ENCODE measurements at places on chromosomes 3 and 15. TPM values are rescaled to one million over a fixed set of nuclear protein-coding genes. Genes with fewer than 3 reads are reported as not detected.
A peak's percentile ranks its signal among the peaks of the same experiment; 100 is the strongest.

The GPR149 gene
- total RNA-seq, result not detected

The ZSCAN29 gene
- total RNA-seq, result 19.5 TPM

The POPDC2 gene
- total RNA-seq, result 6.9 TPM

The COLQ gene
- total RNA-seq, result 1.8 TPM

The LRRC2 gene
- total RNA-seq, result 2.0 TPM

The RLBP1 gene
- not detected for total RNA-seq

DNA sequence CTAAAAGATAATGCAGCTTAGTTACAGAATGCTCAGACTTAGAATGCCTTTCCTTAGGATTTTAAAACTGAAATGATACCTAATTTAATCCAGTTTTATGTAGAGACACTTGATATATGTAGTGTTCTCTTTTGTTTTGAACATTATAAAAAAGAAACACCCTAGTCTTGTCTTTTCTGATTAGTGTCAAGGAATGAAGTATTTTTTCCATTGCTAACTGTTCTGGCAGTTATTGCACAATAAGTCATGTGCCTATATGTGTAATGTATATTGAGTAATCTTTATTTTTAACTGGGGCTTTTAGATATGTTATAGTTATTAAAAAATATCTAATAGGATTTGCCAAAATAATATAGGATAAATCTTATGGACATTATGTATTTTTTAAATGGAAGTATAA, 4.5 kb downstream of the ARL8B start:
- no peak for DNase-seq

GRCh38 chr15:78950902-78951840, 6.3 kb upstream of the CTSH start:
- DNase-seq, result no peak

- no peak for DNase-seq
These were observed 281.2 kb upstream of the THBS1 start for GRCh38 chr15:39299486-39300267.

DNA sequence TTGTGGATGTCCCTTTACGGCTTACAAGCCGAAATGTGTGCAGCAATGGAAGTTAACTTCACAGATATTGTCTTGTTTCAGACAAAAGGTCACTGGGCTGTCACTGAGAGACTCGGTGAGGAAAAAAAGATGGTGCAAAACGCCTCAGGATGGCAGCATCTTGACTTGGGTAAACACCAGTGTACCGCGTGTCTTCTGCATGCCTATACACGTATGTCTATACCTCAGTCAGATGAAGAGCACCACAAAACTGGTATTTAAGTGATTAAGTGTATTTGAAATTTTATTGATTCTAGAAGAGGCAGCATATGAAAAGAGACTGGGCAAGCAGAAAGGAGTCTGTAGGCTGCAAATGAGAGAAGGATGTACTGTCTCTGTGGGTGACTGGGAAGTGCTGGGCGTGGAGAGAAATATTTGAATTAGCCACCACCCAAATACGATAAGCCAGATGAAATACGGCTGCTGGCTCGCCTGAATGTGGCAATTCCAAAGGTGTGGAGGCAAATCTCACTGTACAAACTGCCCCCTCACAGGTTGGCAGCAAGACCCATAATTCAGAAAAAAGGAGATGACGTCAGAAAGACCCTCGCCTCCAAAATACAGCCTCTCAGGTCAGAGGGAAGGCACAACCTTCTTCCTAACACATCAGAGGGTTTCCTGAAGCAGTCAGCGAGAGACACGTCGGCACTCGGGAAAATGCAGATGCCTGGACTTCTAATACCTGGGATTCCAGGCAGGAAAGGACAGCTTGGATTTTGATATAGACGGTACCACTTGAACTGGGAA, 53.4 kb upstream of the NEO1 start:
- no peak for DNase-seq

DNA sequence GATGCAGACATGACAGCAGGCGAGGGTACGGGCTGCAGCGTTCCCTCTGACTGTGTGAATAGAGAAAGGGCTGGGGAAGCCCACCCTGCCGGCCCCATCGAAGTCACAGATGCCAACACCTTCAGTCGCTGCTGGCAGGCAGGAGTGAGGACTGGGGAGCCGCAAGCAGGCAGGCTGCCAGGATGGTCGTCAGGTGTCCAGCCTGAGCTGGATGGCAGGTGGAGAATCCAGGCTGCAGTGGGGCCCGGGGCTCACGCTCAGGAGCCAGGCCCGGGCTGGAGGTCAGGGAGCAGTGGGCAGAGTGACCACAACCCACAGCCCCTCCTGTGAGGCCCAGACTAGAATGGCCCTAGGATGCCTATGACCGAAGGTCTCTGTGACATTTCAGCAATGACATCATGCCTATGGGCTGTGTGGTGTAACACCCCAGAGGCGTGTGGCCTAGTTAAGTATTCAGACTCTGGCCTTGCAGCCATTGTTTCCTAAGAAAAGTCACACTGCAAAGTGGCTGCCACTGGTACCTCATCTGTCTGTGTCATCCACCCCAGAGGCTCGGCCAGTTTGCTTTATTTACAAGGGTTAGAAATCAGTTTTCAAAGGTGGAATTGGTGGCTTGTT, 15.7 kb downstream of the PRR23E start:
- DNase-seq, result no peak

DNA sequence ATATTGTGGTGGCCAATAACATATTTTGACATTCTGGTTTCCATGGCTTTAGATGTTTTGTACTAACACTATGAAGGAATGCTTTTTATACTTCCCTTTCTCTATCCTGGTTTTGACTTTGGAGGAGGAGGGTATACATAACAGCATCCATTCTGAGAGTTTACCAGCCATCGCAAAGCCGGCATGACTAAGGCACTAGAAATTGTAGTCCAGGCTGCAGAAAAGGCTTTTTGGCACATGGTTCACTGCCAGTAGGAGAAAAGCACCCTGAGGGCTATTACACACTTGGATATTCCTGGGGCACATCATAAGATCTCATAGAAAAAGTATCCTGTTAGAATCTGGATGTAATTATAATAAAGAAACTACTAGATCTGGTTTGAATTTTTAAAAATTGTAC, 101.8 kb downstream of the STT3B start:
- no peak for DNase-seq

DNA sequence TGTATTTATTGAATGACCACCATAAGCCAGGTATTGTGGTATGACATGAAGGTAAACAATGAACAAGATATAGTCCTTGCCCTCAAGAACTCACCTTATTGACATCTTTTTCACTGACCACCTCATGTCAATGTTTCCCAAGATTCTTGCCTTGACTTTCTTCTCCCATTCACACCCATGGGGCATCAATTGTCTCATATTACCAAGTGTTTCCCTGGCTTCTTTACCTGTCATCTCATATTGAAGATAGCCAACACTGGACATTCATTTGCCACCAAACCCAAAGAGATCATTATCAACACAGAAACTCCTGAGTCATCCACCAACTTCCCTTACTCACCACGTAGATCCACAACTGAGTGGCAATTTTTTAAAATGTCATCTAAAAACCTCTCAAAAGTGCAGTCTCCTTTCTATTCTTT, 2.2 kb downstream of the EFHB start:
- no peak for DNase-seq

- no peak for DNase-seq
These were observed 351 bp downstream of the INSYN1 start for GRCh38 chr15:73752806-73753193.

DNA sequence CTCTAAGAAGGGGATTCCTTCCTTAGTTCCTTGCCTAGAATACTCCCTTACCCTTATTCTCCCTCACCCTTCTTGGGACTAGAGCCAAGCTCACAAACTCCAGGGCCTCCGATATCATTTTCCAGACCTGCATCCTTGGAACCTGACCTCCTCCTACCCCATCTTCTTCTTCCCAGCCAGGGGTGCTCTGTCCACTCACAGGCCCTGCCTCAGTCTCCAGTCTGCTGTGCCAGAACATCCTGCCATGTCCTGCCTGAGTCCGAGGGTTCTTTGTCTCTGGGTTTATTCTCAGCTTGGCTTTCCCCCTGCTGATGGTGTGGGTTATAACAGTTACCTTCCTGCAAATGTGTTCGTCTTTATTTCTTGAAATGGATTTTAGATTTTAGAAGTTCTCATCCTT, 59.9 kb upstream of the MCF2L2 start:
- no peak for DNase-seq

DNA sequence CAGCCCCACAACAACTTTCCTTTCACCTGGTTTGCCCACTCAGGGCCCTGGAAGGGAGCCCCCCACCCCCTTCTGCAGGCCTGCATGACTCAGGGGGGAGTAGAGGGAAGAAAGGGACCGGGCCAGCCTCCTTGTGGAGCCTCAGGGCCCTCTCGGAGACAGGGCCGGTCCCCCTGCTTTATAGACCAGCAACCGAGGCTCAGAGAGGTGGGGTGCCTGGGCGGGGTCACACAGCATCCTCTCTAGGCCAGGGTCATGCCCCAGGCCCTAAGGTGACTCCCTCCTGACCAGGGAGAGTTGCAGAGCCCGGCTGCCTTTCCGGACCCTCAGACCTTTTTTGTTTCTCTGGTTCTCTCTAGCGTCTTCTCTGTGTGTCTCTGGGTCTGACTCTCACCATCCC, 211.3 kb downstream of the TBC1D2B start:
- DNase-seq, result no peak

DNA sequence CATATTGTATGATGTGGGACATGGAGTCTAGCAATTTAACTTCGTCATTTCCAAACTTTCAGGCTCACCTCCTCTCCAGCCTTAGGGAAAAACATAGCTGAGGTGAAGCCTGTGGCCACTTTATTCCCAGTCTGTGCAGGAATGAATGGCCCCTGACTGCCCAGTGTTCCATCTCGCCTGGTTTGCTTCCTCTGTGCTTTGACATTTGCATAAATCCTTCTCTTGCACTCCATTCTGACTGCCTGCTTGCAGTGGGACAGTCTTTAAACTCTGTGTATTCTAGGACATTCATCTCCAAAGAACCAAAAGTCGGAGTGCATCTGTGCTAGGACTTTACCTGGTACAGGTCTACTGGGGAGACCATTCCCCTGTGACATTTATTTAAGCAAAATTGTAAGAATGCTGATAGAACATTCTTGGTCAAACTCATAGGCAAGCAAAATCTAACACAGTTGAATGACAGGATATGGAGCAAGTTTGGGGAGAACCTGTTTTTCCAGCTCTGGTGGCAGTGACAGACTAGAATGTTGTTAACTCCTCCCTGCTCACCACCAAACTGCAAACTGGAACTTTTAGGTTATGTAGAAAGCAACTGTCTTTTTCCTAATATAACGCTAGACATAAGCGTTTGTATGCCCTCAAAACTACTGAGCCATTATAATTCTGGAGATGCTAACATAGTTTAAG, 22.1 kb downstream of the TMED3 start:
- no peak for DNase-seq

GRCh38 chr3:98974442-98974841, 72.9 kb upstream of the DCBLD2 start:
- DNase-seq, result no peak

GRCh38 chr15:67035886-67036285, 29.5 kb upstream of the SMAD3 start:
- no peak for DNase-seq

GRCh38 chr3:166367947-166368533, 530.8 kb upstream of the BCHE start:
- no peak for DNase-seq

- DNase-seq, result no peak
These were observed 28.5 kb downstream of the PLXNA1 start for GRCh38 chr3:127011270-127011992.

GRCh38 chr3:67493808-67494207, 160.6 kb downstream of the SUCLG2 start:
- no peak for DNase-seq

- DNase-seq, result no peak
These were observed 30.8 kb upstream of the MAP3K13 start for GRCh38 chr3:185332026-185332735.

- no peak for DNase-seq
These were observed 178.3 kb downstream of the SUCNR1 start for GRCh38 chr3:152051501-152052404.

DNA sequence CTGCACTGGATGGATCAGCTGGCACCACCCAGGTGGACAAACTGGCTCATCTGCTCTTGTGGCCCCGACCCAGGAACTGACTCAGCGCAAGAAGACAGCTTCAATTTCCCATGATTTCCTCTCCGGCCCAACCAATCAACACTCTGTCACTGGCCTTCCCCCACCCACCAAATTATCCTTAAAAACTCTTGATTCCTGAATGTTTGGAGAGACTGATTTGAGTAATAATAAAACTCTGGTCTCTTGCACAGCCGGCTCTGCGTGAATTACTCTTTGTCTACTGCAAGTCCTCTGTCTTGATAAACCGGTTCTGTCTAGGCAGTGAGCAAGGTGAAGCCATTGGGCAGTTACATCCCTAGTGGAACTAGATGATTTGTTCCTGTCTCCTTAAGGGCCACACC, 16.1 kb downstream of the BDH1 start:
- DNase-seq, result no peak

DNA sequence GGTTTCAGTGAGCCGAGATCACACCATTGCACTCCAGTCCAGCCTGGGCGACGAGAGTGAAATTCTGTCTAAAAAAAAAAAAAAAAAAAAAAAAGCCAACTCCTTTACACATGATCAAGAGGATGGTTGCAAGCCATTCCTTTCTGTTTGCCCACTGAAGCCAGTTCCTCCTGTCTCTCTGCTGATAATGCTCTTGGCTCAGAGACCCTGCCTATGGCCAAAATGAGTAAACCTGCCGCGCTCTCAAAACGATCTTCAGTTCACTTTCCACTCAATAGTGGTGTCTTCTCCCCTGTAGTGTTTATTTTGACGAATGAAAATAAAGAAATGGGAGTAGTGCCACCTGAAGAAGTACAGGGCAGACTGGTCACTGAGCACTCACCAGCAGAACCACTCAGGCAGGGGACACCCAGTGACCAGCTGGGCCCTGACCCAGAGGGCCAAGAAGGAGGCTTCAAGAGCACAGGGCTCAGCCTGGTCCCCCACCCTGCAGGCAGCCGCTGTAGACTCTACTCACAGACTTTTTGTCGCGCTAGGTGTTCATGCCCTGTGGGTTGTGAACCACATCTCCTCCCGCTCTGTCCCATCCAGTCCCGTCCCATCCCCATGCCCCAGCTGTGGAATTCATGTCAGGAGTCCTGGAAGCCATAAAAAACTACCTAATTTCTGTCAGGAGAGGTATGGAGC, 23.6 kb downstream of the GRAMD2A start:
- peak; percentile 13 for DNase-seq

DNA sequence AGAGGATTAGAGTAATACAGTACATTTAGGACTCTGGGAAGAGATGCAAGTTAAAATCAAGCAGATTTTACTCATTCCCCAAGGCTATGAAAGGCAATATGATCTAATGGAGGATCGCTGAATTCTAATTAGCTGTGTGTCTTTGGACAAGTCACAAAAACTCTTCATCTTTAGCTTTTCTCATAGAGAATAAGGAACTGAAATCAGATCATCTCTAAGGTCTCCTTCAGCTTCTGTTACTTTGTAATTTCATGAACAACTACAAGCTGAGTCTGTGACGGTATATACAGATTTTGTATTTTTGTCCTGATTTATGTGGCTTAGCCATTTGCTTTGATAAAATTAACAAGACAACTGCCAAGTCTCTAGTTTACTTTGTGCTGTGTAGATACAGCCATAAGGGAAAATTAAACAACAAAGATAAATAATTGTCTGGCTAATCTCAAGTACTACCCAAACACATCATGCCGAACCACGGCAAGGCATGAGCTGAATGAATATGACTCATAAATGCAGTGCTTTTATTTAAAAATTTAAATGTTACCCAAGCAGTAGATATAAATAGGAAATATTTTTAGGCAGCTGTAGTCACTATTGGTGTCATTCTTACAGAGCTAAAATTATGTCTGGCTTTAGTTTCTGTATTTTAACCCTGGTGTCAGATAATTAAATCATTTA, 81.5 kb downstream of the GAP43 start:
- DNase-seq, result no peak

GRCh38 chr3:177136741-177137140, 60.5 kb downstream of the TBL1XR1 start:
- no peak for DNase-seq

- DNase-seq, result no peak
These were observed 35.4 kb downstream of the MAPK6 start for GRCh38 chr15:52054381-52054780.
